ENCODE measurements at places on chromosomes 5 and 9.

GRCh38 chr5:2857837-2858236 is 106.4 kb upstream of the IRX2 start:
- DNase-seq, result no peak

- DNase-seq, result no peak
Observed at GRCh38 chr5:138805096-138805495, 51.9 kb downstream of the CTNNA1 start.

DNA sequence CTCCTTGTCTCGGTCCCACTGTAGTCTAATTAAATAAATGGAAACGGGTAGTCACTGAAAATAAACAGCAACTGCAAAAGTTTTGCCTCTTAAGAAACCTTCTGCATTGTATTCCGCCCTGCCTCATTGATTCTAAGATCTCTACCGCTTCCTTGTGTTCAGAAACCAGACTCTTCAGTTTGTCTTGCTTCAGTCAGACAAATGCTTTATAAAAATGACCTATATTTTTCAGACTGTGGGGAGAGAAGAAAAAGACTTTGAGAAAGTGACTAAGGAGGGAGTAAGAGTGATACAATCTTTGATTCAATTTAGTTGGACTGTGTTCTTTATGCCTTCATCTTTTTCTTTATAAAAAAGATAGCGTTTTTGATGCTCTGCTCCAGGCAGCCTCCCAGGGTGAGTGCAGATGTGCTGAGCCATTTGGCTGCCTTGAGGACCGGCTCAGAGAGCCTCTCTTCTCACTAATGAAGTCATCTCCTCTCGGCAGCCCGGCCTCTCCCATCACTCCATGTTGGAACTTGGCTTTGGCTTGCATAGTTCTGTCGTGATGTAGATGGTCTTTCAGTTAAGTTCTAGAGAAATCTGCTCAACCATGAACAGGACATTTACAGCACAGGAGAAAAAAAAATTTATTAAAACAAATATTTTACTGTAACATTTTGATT is 4.0 kb upstream of the VCAN start:
- no peak for DNase-seq

DNA sequence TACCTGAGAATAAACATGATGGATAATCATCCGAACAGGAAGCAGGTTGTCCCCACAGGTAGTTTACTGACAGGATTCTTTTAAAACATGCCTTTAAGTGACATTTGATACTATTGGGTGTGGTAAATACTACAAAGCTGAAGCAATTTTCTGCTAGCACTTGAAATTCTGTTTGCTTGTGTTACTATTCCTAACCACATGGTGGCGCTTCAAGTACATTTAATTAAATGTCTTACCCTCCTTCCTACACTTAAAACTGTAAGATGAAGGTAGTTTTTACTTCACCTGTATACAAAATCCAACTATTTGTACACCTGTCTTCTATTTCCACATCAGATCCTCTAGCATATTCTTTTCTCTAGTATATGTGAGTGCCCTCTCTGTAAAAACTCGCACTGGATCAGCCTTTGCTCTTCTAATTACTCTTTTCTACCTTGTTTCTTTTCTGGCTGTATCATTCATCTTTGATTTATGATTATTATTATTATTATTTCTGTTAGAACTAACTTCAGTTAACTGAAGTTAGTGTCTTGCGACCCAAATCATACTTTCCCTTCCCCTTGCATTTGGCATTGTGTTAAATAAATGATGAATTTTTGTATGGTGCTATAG is 18.4 kb downstream of the SLC25A46 start:
- DNase-seq, result no peak

DNA sequence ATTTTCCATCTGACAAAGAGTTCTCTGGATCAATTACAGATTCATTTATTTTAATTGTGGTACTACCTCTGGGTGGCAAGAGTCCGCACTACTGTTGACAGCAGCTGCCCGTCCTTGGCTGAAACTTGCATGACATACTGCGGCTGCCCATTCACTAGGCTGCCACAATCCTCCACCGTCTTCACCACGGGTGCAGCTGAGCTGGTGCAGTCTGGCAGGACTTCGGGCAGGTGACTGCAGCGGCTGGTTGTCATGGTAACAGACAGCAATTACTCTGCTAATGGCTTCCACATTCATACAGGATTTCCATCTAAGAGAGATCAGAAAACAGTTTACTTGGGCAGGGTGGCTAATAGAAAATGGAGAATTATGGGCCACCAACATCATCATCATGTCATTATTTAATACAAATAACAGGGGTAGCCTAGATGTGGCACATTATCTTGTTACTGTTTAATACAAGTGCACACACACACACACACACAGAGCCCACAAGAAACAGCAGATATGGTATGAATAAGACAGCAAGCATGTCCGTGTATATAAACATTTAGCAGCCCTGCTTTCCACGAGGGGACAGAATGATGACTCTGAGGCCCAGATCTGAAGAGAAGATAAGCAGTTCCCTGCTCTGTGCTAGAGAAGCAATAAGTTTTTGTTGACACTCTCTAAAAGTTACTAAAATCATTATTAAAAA is 112.3 kb downstream of the MARCHF3 start:
- DNase-seq, result no peak

DNA sequence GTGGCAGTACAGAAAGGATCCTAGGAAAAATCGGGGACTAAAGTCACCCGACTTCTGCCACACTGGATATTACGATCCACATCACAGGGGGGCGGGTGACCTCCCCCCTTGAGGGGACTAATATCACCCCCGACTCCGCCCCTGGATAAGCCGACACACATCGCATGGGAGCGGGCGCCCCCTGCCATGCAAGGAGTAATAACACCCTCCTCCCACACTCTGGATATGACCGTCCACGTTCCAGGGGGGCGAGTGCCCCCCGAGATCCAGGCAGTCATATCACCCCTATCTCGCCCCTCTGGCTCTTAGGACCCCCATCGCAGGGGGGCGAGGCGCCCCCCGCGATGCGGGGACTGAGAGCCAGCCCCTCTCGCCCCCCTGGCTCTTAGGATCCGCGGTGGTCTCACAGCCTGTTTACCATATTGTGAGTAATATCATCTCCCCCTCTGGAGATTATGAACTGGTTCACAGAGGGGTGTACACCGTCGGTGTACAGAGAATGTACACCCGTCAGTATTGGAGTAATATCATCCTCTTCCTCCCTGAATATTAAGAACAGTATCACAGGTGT is 423.0 kb downstream of the DIRAS2 start:
- no peak for DNase-seq
